ENCODE measurements at places on chromosomes 5 and 9. TPM values are rescaled to one million over a fixed set of nuclear protein-coding genes. Genes with fewer than 3 reads are reported as not detected.

The ISL1 gene
- 29.1 TPM for total RNA-seq

DNA sequence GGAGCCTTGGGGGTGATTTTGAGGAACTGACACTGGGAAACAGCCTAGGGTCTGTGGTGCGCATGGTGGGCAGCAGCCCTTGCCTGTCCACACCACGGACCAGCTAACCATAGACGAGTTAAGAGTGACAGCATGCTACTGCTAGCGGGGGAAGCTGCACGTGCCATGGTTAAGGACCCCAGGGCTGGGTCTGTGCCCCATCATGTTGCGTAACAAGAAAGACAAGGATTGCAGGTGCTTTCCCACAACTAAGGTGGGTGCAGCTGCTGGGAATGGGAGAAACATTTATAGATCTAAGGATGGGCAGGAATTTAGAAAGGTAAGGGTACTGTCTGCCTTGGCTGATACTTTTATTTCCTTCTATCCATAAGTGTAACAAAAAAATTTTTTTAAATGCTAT, 17.9 kb upstream of the KCNMB1 start:
- peaks cover 11% of the 10 kb centered on the region for H3K27me3 ChIP-seq
- no peaks in the 10 kb centered on the region for H3K36me3 ChIP-seq
- no peaks in the 10 kb centered on the region for H3K4me1 ChIP-seq

The RNF183 gene
- total RNA-seq: 0.43 TPM

DNA sequence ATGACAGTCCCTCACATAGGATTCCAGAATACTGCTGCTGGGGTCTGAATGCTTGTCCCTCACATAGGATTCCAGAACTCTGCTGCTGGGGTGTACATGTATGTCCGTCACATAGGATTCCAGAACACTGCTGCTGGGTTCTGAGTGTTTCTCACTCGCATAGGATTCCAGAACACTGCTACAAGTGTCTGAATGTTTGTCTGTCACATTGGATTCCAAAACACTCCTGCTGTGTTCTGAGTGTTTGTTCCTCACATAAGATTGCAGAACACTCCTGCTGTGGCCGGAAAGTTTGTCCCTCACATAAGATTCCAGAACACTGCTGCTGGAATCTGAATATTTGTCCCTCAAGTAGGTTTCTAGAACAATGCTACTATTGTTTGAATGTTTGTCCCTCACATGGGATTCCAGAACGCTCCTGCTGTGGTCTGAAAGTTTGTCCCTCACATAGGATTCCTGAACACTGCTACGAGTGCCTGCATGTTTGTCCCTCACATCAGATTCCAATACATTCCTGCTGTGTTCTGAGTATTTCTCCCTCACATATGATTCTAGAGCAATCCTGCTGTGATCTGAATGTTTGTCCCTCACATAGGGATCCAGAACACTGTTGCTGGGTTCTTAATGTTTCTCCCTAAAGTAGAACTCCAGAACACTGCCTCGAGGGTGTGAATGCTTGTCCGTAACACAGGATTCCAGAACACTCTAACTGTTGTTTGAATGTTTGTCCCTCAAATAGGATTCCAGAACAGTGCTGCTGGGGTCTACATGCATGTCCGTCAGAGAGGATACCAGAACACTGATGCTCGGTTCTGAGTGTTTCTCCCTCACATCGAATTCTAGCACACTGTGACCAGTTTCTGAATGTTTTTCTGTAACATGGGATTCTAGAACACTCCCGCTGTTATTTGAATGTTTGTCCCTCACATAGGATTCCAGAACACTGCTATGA, 200.4 kb downstream of the FOXD4L6 start:
- DNase-seq: no peak
- no peak overlapping the region for H3K4me3 ChIP-seq

The SPOCK1 gene
- 7.7 TPM for total RNA-seq

The MARCOL gene
- total RNA-seq: not detected

- DNase-seq: no peak
- H3K27ac ChIP-seq: no peak overlapping the region
- no peaks in the 10 kb centered on the region for H3K4me1 ChIP-seq
- H3K4me3 ChIP-seq: no peak overlapping the region
Observed at GRCh38 chr5:5344051-5344571, 78.4 kb upstream of the ICE1 start.

DNA sequence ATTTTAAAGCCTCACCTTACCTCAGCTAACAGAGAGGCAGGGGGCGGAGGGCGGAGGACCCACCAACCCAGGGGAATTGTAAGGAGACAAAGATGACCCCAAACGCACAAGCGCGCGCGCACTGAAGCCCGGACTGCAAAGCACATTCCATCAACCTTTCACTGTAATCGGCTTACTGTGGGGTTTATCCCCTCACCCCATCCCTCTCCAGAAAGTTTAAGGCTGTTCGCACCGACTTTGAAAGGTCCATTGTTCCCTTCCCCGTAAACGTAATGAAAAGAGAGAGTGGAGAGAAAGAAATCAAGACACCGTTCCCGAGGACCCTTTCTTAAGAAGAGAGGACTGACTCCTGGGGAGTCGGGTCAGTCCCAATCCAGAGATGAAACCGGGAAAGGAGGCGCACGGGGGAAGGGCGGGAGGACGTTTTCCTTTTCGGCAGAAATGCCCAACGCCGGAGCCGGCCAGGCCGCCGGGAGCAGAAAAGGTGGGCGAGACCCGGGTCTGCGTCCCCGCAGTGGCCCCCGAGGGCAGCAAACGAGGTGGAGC, 464 bp downstream of the CEMIP2 start:
- no peaks in the 10 kb centered on the region for H3K27me3 ChIP-seq
- DNase-seq: peak; percentile 43
- H3K36me3 ChIP-seq: no peaks in the 10 kb centered on the region

DNA sequence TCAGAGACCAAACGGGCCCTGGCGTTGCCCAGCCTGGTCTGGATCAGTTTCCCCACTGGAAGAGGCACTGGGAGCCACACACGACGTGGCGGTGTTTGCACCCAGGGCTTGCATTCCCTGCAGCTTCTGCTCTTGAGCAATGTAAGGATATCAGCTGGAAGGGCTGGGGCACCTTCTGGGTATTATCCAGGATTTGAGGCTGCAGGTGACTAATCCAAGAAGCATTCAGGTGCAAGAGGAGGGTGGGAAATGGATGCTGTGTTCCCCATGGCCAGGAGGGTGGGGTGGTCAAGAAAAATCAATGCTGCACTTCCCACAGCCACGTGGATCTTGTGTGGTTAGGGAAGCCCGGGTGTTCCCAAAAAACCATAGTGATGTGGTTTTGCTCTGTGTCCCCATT, 430.9 kb downstream of the IRX2 start:
- DNase-seq: no peak
- H3K27ac ChIP-seq: no peak overlapping the region
- no peaks in the 10 kb centered on the region for H3K27me3 ChIP-seq

GRCh38 chr5:108935611-108936010, 187.9 kb downstream of the FER start:
- H3K36me3 ChIP-seq: no peaks in the 10 kb centered on the region
- no peaks in the 10 kb centered on the region for H3K27me3 ChIP-seq
- no peaks in the 10 kb centered on the region for H3K4me1 ChIP-seq
- no peak overlapping the region for H3K27ac ChIP-seq
- no peak overlapping the region for H3K4me3 ChIP-seq
